Right ventricle myocardium inferior (tissue), 1 donor: ENCODE measurements at places on chromosomes 2 and 18. TPM values are rescaled to one million over a fixed set of nuclear protein-coding genes. Genes with fewer than 3 reads are reported as not detected.

The RASGRP3 gene
- total RNA-seq: 55.7 TPM

GRCh38 chr18:63454497-63454896 is 22.3 kb upstream of the SERPINB5 start:
- DNase-seq: no peak

DNA sequence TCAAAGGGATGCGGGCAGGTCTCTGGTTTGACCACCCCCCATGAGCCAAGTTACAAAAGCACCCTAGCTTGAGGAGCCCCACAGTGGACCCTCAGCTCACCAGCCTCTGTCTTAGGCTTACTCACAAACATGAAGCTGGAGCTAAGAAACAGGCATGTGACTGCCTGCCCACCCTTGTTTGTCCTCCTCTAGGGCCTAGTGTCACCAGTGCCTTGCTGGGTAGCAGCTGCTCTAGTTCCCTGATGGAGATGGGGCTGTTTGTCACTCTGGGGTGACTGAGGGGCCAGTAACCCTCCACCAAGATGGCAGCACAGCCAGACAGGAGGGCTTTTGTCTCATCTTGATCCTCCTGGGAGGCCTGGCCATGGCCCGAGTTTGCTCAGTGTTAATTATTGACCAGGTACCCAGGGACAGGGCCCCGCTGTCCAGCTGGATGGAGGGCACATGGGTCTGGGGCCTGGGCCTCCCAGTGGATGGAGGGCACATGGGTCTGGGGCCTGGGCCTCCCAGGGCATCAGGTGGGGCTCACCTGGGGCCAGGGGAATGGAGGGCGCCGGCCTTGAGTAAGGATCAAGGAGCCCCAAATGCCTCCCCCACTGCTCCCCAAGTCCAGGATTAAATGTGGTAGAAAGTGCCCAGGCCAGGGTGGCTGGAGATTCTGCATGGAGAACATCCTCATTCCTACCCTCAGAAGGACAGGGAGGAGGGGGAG is 185.9 kb upstream of the HAAO start:
- DNase-seq: no peak

- DNase-seq: no peak
Measured at GRCh38 chr2:212147921-212148513, 390.6 kb downstream of the ERBB4 start.

DNA sequence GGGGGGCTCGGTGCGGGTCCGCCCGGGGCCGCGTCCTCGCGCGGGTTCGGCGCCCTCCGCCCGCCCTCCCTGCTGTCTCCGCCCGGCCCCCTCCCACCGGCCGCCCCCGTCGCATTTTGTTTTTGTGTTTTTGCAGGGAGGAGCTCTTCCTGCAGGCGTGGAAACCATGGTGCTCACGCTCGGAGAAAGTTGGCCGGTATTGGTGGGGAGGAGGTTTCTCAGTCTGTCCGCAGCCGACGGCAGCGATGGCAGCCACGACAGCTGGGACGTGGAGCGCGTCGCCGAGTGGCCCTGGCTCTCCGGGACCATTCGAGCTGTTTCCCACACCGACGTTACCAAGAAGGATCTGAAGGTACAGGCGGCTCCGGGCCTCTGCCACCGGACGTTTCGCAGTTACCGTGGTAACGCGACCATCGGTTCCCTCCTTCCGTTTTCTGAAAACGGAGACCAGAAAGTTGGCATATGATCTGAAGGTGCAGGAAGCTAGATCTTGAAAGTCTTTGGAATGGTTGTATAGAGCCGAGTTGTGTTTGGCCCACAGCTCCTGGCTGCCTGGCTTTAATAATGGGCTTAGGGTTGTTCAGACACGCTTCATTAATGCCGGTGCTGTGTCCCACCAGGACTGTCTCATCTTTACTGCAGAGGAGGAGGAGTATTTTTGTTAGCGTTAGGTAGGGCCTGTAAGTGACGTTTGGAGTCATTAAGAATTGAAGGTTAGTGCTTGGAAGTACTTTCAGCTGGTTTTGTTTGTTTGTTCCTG is 891 bp downstream of the KDM3A start:
- peak; percentile 79 for DNase-seq
